ENCODE measurements at places on chromosomes 16 and 17. TPM values are rescaled to one million over a fixed set of nuclear protein-coding genes. Genes with fewer than 3 reads are reported as not detected.

DNA sequence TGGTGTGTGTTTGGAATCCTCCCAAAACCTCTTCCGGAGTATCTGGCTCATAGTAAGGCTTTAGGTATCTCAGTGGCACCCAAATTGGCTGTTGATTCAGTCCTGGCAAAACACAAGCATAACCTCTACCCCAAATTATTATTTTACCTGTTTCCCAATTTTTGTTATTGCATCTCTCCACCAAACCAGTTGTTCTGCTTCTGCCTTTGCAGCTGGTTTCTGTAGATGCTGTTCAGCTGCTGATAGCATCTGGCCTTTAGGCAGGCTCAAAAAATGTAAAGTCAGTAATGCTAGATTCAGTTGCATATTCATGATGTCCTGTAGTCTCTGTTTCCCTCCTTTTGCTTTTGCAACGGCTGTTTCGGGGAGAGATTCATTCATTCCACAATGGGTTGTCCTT, 33.8 kb downstream of the ATF7IP2 start:
- no peak for DNase-seq

DNA sequence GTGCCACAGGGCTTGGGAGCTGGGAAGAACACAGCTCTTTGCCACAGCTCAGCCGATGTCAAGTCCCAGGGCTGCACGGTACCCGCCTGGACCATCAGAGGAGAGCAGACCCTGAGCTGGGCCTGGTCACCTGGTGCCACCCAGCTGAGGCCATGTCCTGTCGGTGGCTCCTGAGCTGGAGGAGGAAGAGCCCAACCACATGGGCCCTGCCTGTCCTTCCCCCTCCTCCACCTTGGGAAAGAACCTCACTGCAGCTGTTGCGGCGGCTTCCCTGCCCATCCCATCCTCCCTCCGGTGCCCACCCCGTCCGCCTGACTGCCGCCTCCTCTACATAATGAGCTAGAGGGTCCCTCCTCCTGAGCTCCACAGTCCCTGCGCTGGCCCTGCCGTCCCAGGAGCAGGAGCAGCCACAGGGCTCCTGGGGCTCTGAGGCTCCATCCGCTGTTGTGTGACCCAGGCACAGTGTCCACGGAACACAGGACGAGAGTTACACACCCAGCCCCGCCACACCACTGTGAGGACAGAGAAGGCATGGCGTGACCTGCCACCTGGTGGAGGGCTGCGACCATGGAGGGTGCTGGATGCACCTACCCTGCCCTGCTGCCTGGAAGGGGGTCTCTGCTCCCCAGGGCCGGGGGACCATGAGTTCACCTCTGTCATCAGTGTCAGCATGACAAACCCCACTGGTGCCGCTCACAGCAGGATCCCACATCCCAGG, 21.4 kb upstream of the CHMP6 start:
- no peak for DNase-seq

- DNase-seq, result no peak
Observed at GRCh38 chr16:84559311-84559932, 55.0 kb upstream of the MEAK7 start.

DNA sequence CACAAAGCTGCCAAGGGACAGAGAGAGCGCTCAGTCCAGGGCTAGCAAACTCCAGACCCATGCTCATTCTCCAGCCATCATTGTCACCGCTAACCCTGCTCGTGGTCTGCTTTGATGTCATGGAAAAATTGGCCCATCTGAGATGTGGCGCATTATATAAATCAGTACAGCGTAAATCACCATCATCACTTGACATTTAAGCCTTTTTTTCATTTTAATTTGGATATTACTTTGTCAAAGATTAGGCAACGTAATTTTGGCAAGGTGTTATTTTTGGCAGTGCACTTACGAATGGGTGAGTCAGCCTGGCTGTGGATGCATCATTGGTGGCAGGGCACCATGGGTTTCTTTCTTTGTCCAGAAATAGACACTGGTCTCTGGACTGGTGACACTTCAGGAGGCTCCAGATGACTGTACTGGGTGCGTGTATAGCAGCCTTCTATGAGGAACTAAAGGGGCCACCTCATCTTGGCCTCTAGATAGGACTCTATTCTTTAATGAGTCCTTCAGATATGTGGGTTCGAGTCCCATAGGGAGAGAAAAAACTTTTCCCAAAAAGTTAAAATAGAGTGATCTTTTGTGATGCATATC, 166.3 kb downstream of the MSI2 start:
- DNase-seq, result no peak

DNA sequence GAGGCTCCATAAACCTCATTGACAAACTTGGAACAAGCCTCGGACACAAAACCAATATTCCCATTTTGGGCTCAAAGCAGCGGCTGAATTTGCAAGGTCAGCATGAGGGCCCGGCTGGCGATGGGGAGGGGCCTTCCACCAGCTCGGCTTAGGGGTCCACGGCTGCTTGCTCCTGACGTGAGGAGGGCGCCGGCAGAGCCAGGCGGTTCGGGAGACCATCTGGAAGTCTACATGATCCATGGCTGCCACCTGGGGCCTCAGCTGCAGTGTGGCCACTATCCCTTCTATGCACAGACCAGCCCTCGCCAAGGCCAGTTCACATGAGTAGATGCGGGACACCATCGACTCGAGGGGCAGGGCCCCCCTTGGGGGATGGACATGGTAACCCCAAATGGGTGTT, 39.1 kb downstream of the NDEL1 start:
- no peak for DNase-seq

- DNase-seq, result no peak
Observed at GRCh38 chr17:29577385-29578211, 9.1 kb downstream of the TP53I13 start.

DNA sequence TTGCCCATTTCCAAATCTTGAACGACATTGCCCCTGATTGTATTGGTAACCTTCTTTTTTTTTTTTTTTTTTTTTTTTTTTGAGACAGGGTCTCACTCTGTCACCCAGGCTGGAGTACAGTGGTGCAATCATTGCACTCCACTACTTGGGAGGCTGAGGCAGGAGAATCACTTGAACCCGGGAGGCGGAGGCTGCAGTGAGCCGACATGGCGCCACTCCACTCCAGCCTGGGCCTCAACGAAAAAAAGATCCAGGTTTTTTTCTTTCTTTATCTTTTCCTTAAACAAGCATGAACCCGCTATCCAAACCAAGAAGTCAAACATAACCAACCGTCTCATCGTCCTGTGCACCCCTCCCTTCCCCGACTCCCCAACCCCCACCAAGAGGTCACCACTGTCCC, 47.6 kb upstream of the RPH3AL start:
- no peak for DNase-seq

GRCh38 chr16:30530163-30531037, 4.0 kb upstream of the ZNF768 start:
- no peak for DNase-seq

GRCh38 chr17:36008998-36009665, 7.8 kb upstream of the CCL15 start:
- no peak for DNase-seq

GRCh38 chr17:31329221-31329620, 7.8 kb upstream of the EVI2A start:
- DNase-seq, result no peak

GRCh38 chr17:8109661-8110455, 8.5 kb downstream of the ALOXE3 start:
- DNase-seq, result peak; percentile 50

GRCh38 chr16:69861292-69862030, 89.7 kb upstream of the CLEC18A start:
- no peak for DNase-seq

DNA sequence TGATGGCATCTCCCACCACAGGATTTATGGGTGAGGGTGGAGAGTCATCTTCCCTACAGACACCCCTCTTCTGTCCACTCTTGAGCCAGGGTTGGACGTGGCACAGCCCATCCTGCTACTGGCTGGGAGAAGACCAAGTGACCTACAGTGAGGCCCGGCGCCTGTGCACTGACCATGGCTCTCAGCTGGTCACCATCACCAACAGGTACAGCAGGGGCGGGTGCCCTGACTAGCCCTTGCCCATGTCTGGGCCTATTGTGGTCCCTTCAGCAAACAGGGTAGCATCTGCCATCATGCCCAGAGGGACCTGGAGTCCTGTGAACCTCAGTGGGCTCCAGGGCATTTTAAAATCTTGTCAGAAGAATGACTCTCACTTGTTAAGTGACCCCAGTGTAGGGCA, 48.2 kb downstream of the MRC2 start:
- DNase-seq, result no peak

DNA sequence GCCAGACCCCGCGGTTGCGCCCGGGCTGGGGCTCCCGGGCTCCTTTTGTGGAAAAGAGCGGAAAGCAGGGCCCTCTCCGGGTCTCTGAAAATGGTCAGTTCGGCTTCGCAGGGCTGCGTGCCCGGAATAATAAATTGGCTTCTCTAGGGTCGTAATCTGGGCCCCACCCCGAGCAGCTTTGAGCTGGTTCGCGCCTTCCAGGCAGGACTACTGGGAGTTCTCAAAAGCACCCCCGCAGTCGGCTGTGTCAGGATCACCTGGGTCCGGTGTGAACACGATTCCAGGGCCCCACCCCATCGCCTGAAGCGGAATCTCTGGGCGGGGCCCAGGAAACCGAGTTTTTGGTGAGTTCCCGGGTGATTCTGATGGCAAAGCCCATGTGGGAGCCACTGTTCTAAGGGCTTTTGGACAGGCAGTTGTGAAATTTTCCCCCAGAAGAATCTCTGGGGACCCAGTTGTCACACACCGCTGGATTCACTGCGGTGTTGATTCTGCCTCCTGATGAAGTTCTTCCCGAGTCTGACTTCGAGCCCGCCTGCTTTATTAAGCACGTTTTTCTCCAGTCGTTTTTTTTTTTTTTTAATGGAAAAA, 77.0 kb downstream of the MRC2 start:
- peak; percentile 44 for DNase-seq

GRCh38 chr16:87583453-87584131, 18.7 kb upstream of the JPH3 start:
- DNase-seq, result no peak

DNA sequence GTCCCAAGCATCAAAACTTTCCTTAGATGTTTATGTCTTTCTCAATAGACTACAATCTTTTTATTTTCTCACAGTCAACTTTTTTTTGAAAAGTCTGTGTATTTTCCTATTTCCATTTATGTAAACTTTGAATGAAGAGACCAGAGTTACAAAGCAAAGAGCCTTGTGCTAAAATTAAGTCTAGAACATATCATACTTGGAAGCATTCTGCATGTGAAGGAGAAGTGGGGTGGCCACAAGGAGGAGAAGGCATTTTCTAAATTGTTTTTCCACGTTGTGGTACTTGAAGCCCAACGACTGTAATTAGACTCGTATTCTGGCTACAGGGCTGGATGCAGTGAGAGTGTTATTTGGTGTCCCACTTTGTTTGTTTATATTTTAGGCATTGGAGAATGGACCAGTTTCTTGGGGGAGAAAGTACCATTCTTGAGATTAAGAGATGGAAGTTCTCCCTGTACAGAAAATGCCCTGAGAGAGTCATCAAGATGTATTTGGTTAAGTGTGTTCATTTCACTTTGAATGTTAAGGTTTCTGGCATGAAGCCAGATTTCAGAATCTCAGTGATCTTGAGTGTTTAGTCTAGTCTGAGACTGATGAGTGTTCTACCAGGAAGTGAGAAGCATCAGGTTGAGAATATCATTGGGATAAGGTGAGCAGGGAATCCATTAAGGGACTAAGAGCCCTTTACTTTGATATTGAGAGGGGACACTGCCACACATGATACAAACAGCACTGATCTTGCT, 71.6 kb downstream of the MAP2K6 start:
- DNase-seq, result no peak

DNA sequence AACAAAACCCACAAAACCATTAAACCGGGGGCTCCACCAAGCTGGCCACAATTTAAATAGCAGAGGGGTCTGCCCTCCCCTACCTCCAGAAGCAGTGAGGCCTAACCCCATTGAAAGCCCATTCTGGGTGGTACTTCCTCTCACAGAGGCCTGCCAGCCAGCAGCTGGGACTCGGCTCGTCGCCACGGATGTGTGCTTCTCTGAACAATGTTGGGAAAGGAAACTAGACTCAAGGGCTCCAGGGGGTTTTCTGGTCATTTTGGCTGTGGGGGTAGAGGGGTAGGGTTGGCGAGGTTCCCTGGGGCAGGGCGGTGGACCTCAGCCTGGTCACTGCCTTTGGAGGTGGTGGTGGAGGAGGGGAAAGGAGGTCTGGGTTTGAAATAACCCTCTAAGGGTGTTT, 4.7 kb upstream of the PLCG2 start:
- DNase-seq, result no peak

GRCh38 chr17:81867170-81867990, 3.8 kb downstream of the ARHGDIA start:
- no peak for DNase-seq

DNA sequence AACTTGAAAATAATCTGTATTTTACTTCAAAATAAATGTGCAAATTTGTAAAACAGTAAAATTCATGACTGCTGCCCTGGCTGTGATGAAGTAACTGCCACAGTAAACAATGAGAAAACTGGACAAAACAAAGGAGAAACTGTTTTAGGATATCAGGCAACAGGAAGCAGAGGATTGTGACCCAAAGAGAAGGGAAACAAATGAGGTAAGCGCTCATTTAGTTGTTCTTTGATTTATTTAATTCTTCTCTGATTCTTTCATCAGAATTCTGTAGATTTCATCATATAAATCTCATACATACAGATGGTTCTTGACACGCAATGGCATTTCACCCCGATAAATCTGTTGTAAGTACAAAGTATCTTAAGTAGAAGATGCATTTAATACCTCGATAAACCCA, 198.1 kb upstream of the AXIN2 start:
- no peak for DNase-seq

- no peak for DNase-seq
Observed at GRCh38 chr16:68883685-68884084, 40.4 kb downstream of the TANGO6 start.

- DNase-seq, result no peak
Observed at GRCh38 chr17:31321481-31321880, at the start of gene EVI2A. TSS of gene EVI2A (minus strand) at chr17:31321622. CDS start at chr17:31319013, 2,609 bp downstream.

TP53TG3 gene
- total RNA-seq, result not detected

MYH1 gene
- total RNA-seq, result not detected

HOXB4 gene
- total RNA-seq, result 4.4 TPM

TAT gene
- not detected for total RNA-seq

DNAAF1 gene
- total RNA-seq, result 0.20 TPM

CD300LG gene
- total RNA-seq, result not detected

GLOD4 gene
- total RNA-seq, result 114 TPM

SMIM5 gene
- total RNA-seq, result not detected

C17orf67 gene
- total RNA-seq, result 2.4 TPM

ABHD15 gene
- total RNA-seq, result 4.2 TPM

CPHXL2 gene
- not detected for total RNA-seq

CFAP97D1 gene
- total RNA-seq, result not detected

FSCN2 gene
- 0.43 TPM for total RNA-seq

BAIAP2 gene
- total RNA-seq, result 53.6 TPM

CHD9NB gene
- 0.61 TPM for total RNA-seq

KRTAP2-3 gene
- not detected for total RNA-seq

TNFRSF17 gene
- not detected for total RNA-seq

USP43 gene
- total RNA-seq, result 2.0 TPM

TMEM132E gene
- total RNA-seq, result 3.3 TPM

SOX9 gene
- 36.9 TPM for total RNA-seq
